ENCODE measurements at places on chromosomes 13 and 19.

GRCh38 chr13:90107661-90108060, 1239.8 kb upstream of the MIR17HG start:
- DNase-seq = no peak

- DNase-seq = no peak
Observed at GRCh38 chr19:5784581-5785147, at the start of gene PRR22. PRR22 (minus strand) TSS chr19:5784746; CDS start chr19:5784660, 86 bp downstream.

DNA sequence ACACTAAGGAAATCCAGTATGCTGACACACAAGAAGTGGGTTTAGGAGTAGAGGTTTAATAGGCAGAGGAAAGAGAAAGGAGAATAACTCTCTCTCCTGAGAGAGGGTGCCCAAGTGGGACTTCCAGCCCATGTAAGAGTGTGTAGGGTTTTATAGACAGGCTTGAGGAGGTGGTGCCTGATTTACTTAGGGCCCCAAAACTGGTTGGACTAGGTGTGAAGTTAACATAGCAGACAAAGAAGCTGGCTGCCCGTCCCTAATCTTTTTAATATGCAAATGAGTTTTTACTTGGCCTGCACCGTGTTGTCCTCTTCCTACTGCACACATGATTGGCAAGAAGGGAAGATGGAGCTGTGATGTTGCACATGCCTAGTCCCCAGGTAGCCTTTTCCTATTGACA, 752.5 kb upstream of the SLITRK5 start:
- DNase-seq = no peak

DNA sequence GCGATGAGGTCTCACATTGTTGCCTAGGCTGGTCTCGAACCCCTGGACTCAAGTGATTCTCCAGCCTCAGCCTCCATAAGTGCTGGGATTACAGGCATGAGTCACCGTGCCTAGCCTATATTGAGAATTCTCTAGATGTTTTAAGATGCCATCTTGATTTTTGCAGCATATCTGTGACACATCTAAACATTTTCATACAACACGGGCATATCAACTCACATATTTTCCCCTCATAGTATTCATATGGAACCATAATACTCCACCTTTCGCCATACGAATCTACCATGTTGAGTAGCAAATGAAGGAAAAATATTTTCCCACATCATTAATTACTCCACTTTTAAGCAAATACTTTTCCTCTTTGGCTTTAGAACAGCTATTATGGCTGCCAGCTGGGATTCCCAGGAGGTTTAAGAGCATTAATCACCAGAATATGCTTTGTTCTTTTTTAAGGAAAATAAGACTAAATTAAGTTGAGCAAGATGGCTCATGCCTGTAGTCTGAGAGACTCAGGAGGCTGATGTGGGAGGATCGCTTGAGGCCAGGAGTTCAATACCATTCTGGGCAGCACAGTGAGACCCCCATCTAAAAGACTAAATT, 56.9 kb upstream of the GTF2F2 start:
- no peak for DNase-seq

DNA sequence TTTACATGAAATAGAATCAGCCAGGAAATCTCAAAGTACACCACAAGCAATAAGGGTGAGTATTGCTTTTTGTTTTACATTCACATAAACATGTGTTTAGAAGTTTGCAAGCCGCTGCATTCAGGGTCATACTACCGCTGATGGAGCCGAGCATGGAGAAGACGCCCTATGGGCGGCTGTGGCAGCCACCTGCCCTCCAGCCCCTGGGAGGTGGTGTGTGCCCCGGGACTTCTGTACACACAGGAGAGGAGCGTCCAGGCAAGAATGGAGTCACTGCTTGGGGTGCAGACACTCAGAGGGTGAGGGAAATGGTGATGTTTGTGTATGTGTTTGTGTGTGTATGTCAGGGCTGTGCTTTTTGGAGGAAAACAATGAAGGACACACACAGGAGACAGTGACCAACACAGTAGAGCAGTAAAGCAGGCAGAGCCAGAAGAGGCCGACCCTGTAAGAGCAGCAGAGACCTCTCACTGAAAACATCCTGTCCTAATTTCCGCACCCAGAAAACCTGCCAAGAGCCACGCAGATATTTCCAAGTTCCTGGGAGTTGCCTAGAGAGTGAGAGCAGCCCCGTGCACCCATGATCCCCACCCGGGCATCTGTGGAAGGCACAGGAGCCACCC, 108.1 kb upstream of the GJB6 start:
- no peak for DNase-seq
